Astrocyte of the spinal cord (primary cell): ENCODE measurements at places on chromosomes 11 and 22.

- DNase-seq = peak; percentile 82
Measured at GRCh38 chr22:42769574-42770447, 49.1 kb upstream of the A4GALT start.

- DNase-seq = no peak
Measured at GRCh38 chr11:16191868-16192240, 164.5 kb downstream of the SOX6 start.

- DNase-seq = peak; percentile 78
Measured at GRCh38 chr11:58927393-58928106, 11.7 kb upstream of the GLYATL1 start.

GRCh38 chr11:62122076-62122475 lies 1.7 kb upstream of the INCENP start:
- no peak for DNase-seq

DNA sequence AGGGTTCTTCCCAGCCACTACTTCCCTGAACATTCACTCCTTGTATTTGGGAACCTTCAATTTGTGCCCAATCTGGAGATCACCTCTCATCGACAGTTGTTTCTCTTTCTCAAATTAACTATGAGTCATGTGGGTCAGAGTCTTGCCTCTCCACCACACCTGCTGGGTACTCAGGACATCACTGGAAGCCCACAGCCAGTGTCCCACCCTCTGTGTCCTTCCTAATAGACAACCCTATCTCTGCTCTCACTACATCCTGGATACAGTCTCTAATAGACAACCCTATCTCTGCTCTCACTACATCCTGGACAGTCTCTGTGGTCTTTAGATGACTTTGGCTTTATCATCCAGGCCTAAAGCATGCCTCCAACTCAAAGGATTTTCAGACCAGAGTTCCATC lies 70.1 kb downstream of the ARL14EP start:
- DNase-seq = no peak

- no peak for DNase-seq
Measured at GRCh38 chr22:49763696-49764095, 64.0 kb downstream of the BRD1 start.

DNA sequence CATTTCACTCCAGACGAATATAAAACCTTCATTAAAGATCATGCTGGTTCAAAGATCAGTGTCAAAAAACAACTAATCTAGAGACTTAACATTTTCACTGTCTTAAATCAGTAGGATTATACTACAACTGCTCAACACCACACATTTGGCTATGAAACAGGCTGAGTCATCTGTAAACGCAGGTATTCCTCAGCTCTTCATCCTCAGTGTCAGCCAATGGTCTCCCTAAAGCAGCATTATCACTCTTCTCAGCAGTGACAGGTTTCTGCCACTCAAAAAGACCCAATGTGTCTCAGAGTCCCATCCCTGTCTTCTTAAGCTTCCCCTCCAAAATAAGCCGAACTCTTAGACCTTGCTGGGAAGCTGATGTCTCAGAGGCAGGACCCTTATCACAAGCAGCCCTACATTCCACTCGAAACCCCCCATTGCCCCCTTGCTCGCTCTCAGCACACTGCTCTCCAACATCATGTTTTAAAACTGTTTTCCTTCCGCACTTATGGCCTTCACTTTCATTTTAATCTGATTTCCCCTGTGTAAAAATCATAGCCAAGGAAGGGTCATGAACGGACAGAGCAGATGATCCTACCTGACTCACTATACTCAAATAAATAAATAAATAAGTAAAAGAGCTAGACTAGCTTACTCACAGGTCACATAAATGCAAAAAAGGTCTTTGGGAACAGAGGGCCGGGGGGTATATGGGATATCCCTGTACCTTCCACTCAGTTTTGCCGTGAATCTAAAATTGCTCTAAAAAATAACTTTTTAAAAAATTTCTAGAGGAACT lies 23.0 kb downstream of the CDON start:
- DNase-seq = no peak

GRCh38 chr11:48019217-48019584 lies 38.8 kb downstream of the PTPRJ start:
- no peak for DNase-seq

DNA sequence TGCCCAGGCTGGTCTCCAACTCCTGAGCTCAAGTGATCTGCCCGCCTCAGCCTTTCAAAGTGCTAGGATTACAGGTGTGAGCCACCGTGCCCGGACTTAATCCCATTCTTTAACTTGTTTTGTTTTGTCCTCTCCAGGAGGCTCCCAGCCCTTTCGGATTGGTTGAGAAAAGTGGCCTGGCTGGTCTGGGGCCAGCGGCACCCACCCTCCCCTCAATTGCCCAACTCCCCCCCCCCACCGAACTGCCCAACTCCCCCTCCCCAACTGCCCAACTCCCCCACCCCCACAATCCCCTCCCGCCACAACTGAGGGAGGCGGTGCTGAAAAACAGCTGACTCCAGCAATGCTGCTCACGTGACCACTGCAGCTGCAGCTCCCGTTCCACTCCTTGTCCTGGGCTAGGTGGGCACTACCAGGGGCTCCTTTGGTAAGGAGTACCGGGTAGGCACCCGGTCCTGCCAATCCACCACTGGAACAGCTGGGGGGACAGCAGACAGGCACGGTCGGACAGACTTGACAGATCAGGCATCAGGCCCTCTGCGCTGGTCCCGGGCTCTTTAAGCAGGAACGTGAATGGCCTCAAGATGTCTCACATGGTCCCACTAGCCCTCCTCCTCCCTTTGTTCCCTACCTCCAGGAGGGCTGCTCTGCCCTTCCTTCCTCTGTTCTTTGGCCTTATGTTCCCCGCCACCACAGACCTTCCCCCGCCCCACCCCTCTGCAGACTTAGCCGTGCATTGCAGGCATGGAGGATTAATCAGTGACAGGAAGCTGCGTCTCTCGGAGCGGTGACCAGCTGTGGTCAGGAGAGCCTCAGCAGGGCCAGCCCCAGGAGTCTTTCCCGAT lies at the start of gene TCN2:
TCN2 (plus strand) TSS at position 720 of the 845 bp plus-strand sequence. CDS start 158 bp downstream, outside the sequence.
- DNase-seq = peak; percentile 93

DNA sequence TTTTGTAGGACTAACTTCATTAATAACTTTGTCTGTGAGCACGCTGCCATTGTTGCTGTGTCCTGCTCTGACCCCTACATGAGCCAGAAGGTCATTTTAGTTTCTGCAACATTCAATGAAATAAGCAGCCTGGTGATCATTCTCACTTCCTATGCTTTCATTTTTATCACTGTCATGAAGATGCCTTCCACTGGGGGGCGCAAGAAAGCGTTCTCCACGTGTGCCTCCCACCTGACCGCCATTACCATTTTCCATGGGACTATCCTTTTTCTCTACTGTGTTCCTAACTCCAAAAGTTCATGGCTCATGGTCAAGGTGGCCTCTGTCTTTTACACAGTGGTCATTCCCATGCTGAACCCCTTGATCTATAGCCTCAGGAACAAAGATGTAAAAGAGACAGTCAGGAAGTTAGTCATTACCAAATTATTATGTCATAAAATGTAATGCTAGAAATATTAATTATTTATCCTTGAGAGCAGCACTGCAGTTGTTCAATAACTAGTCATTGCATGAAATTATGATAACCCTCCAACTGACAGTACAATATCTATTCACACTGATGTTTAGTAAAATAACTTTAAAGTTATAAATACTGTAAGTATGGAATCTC lies 46.4 kb upstream of the OR5D13 start:
- no peak for DNase-seq

DNA sequence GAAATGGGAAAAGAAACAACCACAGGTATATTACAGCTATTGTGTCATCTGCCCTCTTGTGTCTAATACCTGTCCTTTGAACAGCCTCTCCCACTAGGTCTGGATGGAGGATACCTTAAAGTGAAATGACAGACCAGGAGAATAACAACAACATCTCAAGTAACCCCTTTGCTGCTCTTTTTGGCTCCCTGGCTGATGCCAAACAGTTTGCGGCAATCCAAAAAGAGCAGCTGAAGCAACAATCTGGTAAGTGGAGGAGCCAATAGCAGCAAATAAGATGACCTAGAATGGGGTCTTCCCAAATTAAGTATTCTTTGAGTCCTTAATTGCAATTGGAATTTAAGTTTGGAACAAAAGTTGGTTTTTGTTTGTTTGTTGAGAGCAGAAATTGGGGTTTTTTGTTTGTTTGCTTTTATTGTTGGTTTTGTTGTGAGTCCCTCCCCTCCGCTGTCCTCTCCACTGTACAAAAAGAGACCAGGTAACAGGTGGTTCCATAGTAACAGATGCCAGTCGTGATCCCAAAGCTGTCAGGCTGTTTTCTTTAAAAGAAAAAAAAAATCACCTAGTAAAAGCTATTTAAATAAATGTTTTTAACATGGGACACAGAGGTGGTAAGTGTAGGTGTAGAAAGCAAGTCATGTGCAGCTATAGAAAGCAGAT lies 5.7 kb downstream of the UBE4A start:
- DNase-seq = no peak

DNA sequence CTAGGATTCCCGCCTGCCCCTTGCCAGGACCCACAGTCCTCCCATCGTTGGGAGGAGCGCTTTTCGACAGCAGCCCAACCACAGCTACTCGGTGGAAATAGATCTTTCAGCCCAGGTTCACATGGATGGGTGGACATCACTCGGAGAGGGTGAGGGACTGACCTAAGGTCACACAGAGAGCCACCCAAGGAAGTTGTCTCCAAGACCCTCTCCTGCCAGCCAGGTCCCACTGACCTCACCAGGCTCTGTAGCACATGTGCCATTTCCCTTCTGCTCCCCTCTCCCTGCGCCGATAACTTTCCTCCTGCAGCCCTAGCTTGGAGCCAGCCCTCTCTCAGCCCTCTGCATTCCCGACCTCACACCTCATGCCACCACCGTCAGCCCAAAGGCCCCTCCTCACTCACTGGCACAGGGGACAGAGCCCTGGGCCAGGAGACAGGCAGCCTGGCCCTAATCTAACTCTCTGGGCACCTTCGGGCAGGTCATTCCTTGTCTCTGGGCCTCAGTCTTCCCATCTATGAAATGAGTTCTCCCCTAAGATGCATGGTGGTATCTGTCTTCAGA lies 4.7 kb downstream of the KCNJ4 start:
- no peak for DNase-seq

GRCh38 chr11:45658292-45658991 lies 7.0 kb downstream of the CHST1 start:
- peak; percentile 81 for DNase-seq
